ENCODE measurements at places on chromosomes 6 and 20. TPM values are rescaled to one million over a fixed set of nuclear protein-coding genes. Genes with fewer than 3 reads are reported as not detected.

The ACAT2 gene
- total RNA-seq, result 72.8 TPM

GRCh38 chr6:154917941-154918340 lies 77.2 kb upstream of the TIAM2 start:
- DNase-seq, result no peak

DNA sequence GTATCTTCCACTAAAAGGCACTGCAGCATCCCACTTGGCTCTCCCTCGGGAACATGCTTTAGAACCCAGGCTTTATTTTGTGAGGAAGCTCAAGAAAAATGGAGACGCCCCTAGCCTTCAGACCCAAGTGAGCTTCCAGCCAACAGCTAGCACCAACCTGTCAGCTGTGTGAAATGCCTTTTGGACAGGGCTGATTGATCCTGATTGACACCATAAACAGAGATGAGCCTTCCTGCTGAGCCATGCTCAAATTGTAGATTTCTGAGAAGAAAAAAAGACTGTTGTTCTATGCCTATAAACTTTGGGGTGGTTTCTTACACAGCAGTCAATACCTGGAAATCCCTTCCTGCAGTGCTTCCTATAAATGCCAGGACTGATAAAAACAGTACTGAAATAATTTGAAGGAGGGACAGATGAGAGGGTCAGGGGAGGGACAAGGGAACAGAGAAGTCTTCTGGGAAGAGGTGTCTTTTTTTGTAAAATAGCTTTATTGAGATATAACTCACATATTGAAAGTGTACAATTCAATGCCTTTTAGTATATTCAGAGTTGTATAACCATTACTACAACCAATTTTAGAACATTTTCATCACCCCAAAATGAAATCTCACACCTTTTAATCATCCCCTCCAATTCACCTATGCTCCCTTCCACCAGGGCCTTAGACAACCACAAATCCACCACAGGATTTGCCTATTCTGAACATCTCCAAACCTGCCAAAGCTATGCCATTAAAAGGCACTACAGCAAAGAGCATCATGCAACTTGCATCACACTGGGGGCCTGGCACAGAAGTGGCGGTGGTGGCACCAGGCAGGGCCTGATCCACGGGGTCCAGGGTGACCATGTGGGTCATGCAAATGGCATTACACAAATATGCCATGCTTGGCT lies 2.7 kb upstream of the STK4 start:
- no peak for DNase-seq

The COL12A1 gene
- total RNA-seq, result 5.5 TPM

DNA sequence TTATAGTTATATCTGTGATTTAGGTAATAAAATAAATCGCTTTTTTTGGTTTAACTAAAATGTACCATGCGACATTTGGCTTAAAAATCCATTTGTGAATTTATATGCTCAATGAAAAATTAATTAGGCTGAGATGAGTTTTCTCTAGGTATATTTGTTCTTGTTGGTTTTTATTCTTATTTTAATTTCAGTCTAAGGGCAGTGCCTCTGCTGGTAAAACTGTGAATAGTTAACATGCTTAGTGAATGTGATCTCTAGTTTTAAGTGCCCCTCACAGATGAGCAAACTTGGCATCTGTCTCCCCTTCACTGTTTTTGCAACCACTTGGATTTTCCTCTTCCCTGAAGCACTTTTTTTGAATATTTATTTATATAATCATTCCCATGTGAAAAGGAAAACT lies 822.7 kb downstream of the GRIK2 start:
- no peak for DNase-seq

The POFUT1 gene
- 63.2 TPM for total RNA-seq

The ATP9A gene
- 66.8 TPM for total RNA-seq

DNA sequence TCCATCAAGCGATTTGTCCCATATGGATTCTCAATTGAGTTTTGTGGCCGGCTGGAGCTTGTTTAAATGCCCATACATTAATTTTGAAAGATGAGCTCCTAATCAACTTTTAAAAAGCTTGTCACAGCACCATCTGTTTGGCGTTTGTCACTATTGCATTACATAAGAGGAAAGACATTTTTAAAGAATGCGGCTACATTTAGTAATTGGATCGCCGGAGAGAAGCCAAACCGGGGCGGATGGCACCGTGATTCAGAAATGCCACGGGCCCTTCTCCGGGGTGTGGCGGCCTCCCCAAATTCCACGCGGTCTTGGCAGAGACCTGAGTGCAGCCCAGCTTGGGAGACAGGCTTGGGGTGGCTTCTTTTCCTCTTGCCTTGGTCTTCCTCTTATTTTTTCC lies 67.7 kb upstream of the ZNFX1 start:
- DNase-seq, result no peak

GRCh38 chr6:96943555-96944215 lies 19.2 kb downstream of the KLHL32 start:
- DNase-seq, result no peak

The SLC22A23 gene
- total RNA-seq, result 75.2 TPM

GRCh38 chr6:149456311-149457021 lies 28.3 kb downstream of the ZC3H12D start:
- DNase-seq, result no peak

DNA sequence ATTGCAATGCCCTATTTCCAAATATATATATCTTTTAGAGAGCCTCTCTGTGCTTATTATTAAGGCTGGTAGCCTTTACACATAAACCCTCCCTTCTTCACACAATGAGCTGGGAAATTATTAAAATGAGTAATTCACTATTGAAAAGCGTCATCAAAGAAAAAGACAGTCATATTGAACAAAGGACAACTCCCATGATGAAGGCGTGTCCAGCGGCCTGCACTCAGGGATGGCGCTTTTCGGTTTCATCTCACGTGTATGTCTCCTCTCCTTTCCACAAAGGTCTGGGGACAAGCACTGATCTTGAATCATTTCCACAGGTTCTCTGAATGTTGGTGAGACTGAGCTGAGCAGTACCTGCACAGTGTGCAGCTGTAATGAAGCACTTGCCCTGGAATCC lies 3.5 kb downstream of the SERPINB9 start:
- no peak for DNase-seq

GRCh38 chr6:108968325-108969316 lies 120.4 kb downstream of the ARMC2 start:
- DNase-seq, result no peak

DNA sequence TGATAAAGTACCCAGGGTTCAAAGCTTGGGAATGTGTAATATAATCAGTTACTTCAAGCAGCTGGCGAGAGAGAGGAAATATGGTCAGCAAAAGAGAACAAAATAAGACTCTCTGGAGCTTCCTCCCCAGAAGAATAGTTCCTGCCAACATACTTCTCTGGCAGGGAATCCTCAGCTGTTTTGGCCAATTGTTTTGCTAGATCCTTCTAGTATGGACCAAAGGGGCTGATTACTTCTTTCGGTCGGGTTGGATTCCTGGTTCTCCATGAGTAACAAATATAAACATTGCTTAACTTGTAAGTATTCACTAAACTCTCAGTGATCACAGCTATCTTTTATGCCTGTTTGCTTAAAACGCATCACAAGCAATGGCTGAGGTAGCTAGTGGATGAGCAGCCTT lies 31.4 kb upstream of the FBXO9 start:
- no peak for DNase-seq

- DNase-seq, result no peak
These were observed 512.1 kb downstream of the CDH26 start for GRCh38 chr20:60470366-60470765.

The GNAS-AS1 gene
- total RNA-seq, result 1.1 TPM

GRCh38 chr6:163405412-163406309 lies 8.9 kb upstream of the QKI start:
- peak; percentile 61 for DNase-seq

The IL17A gene
- not detected for total RNA-seq

DNA sequence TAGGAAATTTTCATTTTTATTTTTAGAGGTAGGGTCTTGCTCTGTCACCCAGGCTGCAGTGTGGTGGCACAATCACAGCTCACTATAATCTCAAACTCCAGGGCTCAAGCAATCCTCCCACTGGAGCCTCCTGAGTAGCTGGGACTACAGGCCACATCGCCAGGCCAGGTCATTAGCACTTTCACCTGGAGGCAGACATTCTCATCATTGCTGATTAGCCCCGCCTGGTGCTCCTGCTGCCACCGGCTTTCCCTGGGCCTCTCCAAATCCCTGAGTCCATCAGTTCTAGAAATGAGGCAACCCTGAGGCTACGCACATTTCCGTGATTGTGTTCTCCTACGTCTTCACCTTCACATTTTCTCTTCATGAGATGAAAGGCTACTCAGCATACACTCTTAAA lies 607.7 kb upstream of the NRSN1 start:
- DNase-seq, result no peak

DNA sequence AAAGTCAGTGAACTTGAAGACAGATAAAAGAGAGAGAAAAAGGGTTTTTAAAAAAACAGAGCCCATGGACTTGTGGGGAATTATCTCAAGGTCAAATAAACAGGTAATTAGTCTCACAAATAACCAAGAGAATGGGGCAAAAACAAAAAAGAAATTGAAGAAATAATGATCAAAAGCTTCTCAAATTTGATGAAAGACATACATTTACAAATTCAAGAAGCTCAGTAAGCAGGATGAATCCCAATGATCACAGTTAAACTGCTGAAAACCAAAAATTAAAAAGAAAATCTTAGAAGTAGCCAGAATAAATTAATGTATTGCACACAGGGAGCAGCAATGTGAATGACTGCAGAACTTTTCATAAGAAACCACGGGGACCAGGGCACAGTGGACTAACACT lies 112.5 kb upstream of the EMILIN3 start:
- no peak for DNase-seq

The ARMC12 gene
- not detected for total RNA-seq

DNA sequence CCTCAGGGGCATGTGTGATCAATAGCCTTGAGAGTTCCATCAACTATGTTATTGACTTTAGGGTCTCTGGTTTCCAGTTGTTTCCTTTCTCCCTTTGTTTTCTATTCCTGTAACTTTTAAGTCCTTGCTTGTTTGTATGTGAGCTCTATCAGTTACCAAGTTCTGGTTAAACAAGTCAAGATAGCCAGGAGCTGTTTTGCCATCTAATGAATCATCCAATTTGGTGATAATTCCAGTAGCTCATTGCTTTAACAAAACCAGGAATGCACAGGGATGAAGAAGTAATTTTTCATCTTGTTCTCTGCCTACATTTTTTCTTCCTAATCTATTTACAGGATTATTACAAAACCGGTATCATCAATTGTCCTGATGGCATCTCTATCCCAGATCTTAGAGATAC lies 36.5 kb downstream of the KCTD20 start:
- no peak for DNase-seq

The C6orf58 gene
- total RNA-seq, result not detected

DNA sequence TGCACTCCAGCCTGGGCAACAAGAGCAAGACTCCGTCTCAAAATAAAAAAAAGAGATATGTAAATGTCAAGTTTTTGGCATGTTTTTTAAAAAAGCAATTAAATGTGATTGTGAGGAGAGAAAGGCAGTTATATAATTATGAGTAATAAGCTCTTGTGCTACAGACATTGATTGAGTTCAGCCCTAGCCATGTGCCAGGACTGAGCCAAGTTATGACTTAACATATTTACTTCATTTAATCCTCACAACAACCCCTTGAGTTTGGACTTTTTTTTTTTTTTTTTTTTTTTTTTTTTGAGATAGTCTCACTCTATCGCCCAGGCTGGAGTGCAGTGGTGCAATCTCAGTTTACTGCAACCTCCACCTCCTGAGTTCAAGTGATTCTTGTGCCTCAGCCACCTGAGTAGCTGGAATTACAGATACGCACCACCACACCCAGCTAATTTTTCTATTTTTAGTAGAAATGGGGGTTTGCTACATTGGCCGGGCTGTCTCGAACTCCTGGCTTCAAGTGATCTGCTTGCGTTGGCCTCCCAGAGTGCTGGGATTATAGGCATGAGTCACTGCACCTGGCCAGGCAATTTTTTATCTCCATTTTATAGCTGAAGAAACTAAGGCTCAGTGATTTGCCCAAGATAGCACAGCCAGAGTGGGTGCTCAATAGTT lies 15.0 kb upstream of the CSE1L start:
- no peak for DNase-seq

DNA sequence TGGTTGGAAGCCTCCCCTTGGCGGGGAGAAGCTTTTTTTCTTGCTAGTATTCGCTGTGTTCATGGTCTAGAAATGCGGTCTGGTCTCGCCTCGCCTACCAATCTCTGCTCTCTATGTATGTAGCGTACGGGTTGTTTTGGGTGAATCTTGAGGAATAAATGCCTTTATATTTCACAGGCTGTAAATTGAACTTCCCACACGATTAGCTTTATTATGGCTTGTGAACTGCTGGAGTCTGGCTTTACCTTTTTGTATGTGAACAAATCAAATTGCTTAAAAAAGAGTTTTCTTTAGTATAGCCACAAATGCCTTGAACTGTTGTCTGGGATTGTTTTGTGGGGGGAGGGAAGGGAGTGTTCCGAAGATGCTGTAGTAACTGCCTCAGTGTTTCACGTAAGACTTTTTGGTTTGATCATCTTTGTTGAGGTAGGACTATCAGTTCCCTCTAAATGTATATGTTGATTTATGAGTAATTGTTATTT lies 2.2 kb downstream of the INSM1 start:
- DNase-seq, result no peak

GRCh38 chr6:130947464-130947863 lies 115.6 kb downstream of the EPB41L2 start:
- no peak for DNase-seq

The NKAPL gene
- total RNA-seq, result 0.21 TPM

The MCCD1 gene
- not detected for total RNA-seq

The CGA gene
- total RNA-seq, result not detected

GRCh38 chr20:22577515-22578220 lies 6.7 kb downstream of the FOXA2 start:
- DNase-seq, result peak; percentile 58

GRCh38 chr20:13813910-13814309 lies 29.1 kb downstream of the NDUFAF5 start:
- no peak for DNase-seq

DNA sequence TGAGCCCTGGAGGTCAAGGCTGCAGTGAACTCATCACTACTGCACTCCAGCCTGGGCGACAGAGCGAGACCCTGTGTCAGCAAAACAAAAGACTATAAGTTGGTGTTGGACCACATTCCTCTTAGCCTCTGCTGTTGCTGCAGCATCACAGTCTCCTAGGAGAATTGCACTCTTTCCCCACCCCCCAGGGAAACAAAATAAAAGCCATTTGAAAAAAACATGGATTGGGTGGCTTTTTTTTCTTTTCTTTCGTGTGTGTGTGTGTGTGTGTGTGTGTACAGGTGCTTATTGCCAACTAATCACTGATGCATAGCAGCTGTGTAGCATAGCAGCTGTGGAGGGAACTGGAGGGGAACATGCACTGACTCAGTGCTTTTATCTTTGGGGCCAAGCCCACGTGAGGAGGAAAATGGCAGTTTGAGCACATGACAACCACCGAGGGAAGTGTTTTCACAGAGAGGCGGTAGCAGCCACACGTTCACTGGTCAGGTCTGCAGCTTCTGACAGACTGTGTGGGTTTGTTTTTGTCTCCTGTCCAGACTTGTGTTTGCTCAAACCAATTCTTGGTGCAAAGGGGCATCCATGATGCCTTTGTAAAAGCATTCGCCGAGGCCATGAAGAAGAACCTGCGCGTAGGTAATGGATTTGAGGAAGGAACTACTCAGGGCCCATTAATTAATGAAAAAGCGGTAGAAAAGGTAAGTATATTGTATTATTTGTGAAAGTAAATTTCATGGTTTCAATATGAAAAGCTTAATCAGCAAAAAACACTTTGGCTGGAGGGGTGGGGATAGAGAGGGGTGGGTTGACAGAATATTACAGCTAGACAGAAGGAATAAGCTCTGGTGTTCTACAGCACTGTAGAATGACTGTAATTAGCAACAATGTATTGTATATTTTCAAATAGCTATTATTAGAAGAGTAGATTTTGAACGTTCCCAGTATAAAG lies 27.7 kb downstream of the ALDH5A1 start:
- no peak for DNase-seq
